ENCODE measurements at places on chromosomes 1 and 21. TPM values are rescaled to one million over a fixed set of nuclear protein-coding genes. Genes with fewer than 3 reads are reported as not detected.

NTNG1 gene
- total RNA-seq = under 0.01 TPM

DNA sequence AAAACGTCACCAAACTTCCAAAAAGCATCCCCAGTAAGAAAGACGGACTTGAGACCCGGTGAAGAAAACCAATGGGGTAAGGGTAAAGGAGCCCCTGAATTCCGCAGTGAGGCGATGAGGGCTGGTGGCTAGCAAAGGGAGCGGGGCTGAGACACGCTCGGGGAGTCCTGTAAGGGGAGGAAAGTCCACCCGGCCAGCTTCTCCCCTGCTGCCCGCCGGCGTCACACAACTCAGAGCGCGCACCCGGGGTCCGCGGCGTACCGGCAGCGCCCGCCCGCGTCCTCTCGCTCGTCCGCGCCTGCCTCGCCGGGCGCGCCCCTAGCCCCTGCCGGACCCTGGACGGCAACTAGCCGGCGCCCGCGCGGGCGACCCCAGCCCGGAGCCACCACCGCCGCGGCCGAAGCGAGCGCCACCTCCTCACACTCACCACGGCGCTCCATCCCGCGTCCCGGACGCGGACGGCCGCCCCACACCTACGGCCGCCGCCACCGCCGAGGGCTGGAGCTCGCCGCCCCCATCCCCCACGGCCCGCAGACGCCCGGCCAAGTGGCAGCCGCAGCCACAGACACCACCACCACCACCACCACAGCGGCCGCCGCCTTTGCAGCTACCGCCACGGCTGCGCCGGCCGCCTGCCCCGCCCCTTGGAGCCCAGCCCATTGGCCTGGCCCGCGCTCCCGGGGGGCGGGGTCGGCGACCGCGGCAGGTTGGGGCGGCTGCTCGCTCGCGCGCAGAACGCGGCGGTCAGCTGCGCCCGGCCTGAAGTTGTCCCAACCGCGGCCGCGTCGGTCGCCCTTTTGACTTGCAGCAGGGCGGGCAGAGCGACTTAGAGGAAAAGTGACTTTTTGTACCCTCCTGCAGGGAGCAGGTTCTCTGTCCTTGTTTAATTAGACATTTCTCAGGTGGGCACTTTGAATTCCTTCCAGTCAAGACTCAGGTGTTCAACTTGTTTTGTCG is 10.0 kb upstream of the ARHGAP29 start:
- DNase-seq = peak; percentile 38

YIPF1 gene
- 19.9 TPM for total RNA-seq

DNA sequence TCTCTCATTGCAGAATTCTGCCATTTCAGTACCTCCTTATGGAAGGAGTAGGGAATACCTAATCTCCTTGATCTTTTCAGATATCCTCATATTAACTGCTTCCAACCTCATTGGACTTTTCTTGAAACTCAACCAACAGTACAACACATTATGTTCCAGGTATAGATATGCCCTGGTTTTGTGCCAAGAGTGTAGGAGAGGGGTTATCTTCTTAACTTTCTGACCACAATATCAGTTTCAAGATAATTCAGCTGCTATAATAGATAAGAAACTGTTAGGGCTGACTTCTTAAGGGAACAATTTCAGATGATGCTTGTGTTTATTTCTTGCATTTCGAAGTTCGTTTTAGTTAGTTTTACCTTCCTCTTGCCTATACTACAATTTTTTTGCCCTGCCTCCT is 2.1 kb upstream of the LPGAT1 start:
- DNase-seq = no peak

DNA sequence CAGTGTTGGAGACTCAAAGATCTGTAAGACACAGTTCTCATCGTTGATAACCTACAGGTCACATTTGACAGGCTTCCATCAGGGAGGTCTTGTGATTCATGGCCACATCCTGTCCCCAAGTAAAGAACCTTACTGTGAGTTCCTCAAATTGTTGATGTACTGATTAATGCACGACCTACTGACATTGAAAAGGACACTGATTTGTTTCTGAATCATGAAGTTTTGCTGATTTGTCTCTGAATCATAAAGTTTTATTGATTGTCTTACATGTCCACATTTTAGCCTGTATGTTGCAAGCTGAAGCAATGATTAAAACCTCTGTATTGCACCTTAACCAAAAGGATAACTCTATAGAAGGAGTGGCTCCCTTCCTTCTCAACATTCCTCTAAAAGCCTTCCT is 476.3 kb upstream of the RUNX1 start:
- no peak for DNase-seq

- DNase-seq = no peak
These were observed 39.0 kb upstream of the SYNC start for GRCh38 chr1:32741413-32742198.

- DNase-seq = no peak
These were observed 177.3 kb downstream of the CHRM3 start for GRCh38 chr1:239563681-239564080.

GRCh38 chr1:228735871-228736586 is 750 bp downstream of the RHOU start:
- peak; percentile 18 for DNase-seq

GRCh38 chr1:44786841-44787426 is 1.0 kb downstream of the BEST4 start:
- DNase-seq = no peak

- DNase-seq = no peak
These were observed 93.5 kb downstream of the NRDC start for GRCh38 chr1:51784997-51785421.

GRCh38 chr21:39124681-39125251 is 58.5 kb downstream of the PSMG1 start:
- DNase-seq = no peak

CAPN9 gene
- total RNA-seq = not detected

DNA sequence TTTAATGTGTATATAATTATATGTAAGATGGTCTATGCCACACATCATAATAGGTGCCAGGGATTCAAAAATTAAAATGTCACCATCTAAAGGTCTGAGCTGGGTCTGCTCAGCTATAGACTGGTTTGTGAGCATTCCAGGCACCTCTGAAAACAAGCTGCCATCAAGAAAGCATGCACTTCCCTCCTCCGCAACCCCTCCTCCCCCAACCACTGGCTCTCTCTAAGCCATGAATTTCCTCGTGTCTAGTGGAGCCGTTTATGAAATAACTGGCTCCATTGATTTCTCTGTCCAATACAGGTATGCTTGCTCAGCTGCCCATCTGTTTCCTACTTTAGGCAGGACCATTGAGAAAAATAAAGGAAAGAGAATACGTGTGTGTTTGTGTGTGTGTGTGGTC is 522.6 kb upstream of the PLXNA2 start:
- no peak for DNase-seq

GRCh38 chr1:243848858-243849420 is 1.1 kb downstream of the AKT3 start:
- DNase-seq = no peak

- no peak for DNase-seq
These were observed 141.1 kb downstream of the KCNH1 start for GRCh38 chr1:210992837-210993236.

- no peak for DNase-seq
These were observed 4.2 kb downstream of the HLCS start for GRCh38 chr21:36962098-36962780.

GRCh38 chr1:187276677-187277076 is 447.9 kb downstream of the PLA2G4A start:
- DNase-seq = no peak
